SK-N-MC (cell line): ENCODE measurements at places on chromosomes 16 and 17.

DNA sequence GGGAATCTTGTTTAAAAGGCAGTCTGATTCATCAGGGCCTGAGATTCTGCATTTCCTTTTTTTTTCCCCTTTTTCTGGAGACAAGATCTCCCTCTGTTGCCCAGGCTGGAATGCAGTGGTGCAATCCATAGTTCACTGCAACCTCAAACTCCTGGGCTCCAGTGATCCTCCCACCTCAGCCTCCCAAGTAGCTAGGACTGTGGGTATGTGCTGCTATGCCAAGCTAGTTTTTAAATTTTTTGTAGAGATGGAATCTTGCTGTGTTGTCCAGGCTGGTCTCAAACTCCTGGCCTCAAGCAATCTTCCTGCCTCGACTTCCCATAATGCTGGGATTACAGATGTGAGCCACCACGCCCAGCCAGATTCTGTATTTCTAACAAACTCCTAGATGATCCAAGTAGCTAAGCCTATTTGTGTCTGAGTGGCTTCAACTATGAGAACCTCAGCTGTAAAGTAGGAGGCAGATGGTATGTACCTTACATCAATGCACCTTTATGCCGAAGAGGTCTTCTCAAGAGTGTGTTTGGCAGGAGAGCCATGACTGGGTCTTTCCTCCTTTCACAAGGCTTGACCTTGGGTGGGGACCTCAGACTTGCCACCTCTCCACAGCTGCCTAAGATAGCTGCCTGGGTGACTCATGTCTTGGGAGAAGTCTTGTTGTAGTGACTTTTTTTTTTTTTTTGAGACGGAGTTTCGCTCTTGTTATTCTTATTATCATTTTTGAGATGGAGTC lies 10.9 kb downstream of the LDAF1 start:
- DNase-seq, result no peak

DNA sequence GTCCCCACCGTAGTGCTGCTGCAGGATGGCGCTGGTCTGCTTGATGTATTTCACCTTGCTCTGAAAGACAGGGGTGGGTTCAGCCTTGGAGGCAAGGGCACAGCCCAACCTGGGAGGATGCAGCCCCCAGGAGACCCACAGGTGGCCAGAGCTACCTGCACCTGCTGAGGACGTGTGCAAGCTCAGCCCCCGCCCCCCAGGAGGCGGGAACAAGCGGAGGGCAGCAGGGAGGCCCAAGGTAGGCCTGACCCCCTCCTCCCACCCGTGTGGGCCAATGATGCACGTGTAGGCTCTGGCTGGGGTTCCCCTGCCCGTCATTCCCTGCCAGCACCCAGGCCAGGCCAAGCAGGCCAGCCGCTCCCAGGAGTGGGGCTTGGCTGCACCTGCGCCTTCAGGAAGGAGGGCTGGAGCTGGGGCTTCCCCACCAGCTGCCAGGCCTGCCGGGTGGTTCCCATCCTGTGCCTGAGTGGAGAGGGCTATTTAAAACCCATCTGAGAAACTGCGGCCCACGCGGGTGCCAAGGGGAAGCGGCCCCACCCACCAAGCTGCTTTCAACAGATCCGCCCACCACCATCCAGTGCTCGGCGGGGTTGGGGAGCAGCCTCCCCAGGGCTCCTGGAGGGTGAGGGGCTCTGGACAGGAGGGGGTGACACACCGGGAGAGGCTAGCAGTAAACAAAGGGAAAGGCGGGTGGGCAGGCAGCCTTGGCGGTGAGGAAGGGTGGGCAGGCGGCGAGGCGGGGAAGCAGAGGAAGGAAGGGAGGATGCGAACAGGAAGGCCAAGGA lies 3.8 kb downstream of the NTHL1 start:
- no peak for DNase-seq

DNA sequence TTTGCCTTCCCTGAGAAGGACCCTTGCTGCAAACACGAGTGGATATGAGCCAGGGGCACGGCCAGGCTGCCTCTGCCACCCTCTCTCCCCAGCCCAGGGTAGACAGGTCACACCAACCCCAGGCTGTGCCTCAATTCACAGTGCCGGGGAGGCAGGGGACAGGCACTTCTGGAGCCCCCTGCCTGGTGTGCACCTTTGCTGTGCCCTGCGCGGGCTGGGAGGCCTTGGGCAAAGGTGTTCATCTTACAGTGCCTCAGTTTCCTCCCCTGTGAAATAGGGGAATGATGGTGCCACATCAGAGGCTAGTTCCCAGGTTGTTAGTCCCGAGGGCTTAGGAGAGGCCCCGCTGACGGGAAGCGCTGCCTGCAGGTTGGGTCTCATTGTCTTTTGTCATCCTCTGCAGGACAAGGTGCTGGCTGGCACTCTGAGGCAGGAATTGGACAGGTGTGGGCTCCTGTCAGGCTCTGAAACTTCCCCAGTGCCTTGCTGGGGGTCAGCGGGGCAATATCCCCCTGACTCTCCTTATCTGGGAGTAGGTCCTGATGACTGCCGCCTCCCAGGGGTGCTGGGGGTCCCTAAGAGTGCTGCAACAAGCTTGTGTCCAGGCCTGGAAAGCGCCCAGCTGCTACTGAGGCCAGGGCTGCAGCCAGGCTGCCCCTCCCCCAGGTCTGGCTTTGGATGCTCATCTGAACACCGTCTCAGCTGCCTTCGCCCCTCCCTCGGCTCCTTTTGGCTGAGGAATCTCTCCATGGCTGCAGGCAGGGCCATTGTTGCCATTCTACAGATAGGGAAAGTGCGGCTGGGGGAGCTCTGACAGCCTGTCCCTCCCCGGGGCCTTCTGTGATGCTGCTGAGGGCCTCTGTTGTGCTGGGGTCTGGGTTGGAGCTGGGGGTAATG lies 3.1 kb downstream of the PRSS21 start:
- no peak for DNase-seq

GRCh38 chr17:48815311-48815710 lies 1.7 kb downstream of the TTLL6 start:
- DNase-seq, result no peak

DNA sequence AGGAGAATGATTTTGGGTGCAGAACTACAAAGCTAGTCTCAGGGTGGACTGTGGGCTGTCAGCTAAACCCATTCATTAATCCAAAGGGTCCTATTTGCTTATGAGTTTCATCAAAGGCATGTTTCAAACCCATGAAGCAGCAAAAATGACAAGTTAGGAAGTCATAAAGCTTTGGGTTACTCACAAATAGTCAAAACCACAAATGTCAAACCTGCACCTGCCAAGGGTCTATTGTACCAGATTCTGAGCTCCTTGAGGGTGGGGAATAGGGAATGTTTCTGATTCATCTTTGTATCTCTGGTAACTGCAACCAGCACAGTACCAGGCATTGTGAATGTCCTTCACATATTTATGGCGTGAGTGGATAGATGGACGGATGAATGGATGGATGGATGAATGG lies 317.7 kb downstream of the MAF start:
- DNase-seq, result no peak

DNA sequence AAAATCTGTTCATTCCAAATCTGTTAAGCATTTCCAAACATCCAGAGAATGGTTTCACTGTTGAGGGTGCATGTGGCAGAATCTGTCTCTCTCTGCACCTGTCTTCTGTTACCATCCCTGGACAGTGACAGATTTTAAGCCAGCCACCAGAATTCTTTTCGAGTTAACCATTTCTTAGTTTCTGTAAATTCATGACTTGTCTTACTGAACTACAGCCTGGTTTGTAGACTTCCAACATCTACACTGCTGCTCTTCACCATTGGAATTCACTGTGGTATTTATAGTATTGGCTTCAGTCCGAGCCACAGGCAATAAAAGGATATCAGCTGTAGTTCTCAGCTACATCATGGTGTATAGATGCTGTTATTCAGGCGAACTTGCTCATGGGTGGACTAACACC lies 47.6 kb downstream of the GOSR1 start:
- DNase-seq, result no peak

DNA sequence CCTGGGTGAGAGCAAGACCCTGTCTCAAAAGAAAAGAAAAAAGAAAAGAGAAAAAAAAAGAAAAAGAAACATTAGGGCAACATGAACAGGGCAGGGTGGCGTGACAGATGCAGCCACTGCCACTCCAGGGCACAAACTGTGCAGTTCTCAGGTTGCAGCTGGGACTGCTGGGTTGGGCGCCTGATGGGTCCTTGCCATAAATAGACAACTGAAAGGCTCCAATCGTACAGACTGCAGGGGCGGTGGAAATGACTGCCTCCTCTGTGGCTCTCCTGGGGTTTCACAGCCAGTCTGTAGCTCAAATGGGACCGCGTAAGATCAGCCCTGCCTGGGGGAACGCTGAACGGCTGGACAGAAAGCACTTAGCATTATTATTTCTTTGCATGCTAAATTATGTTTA lies 130.7 kb downstream of the CPPED1 start:
- no peak for DNase-seq

DNA sequence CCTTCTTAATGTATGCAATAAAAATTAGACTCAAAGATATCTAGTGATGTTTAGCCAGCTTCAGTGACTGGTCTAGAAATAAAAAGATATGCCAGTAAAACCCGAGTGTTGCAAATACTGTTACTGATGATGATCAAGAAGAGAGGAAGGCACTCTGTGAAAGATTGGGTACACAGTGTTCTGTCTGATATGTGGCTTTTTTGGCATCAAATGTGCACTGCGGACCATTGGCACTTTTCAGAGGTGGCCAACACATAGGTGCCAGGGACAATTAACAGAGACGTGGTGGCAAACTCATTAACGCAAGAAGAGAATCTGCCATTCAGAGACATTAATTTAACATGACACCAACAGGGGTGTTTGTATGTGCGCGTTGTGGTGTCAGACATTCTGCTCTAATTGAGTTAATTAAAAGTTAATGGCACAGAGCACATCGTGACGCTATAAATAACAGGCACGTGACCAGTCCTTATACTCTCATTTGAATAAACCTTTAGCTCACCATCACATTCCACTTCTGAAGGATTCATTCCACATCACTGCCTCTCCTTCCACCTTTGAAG lies 549.3 kb upstream of the HSBP1 start:
- DNase-seq, result no peak

- DNase-seq, result no peak
Measured at GRCh38 chr17:63626551-63627180, 4.4 kb downstream of the MAP3K3 start.

DNA sequence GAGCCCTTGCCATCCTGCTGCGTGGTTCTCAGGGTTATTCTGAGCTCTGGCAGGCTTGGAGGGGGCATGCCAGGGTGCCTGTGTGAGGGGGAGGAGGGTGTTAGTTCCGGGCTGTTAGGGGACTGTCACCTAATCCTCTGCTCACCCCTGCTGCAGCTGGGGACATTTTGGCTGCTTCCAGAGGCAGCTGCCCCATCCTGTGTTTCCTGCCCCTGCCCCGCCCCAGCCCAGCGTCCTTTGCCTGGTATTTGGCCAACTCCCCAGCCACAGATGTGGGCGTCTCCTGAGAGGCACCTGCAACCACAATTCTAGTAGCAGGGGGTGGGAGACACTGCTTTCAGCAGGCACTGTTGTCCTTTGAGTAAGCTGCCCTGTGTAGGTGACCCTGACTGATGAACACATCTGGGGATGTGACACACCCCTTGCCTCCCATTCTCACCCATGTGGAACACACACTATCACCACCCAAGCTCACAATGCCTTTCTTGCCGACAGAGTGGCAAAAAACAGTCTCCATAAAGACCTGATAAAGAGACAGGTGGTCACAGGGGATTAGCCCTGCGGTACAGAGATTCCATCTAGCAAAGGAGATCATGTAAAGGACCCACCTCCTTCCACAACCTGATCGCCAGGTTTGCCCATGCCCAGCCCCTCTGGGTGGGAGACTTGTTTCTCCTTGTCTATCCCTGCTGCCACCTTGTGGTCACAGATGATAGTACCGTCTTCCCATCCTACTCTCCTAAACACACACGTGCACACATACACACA lies at the start of gene CHRNE:
Gene CHRNE, minus strand, starts transcription at position 48 of the 768 bp plus-strand sequence. Its CDS starts 35 bp downstream, at position 13.
- peak; percentile 24 for DNase-seq

GRCh38 chr16:17921357-17921978 lies 415.1 kb downstream of the NPIPA8 start:
- no peak for DNase-seq

- DNase-seq, result no peak
Measured at GRCh38 chr17:19005137-19005773, 691 bp upstream of the FAM83G start.

DNA sequence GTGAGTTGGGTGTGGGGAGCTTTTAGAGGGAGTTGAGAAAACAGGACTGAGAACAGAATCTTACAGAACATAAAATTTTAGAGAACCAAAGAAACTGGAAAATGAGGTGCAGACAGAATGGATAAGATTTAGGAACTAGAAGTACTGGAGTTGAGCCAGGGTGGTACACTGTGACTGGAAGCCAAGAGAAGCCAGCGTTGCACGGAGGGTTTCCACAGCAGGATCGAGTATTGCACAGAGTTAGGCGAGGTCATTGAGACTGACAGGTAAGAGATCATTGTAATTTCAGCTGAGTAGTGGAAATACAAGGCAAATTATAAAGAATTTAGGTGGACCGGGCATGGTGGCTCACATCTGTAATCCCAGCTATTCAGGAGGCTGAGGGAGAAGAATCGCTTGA lies 6.6 kb downstream of the GSDMA start:
- DNase-seq, result no peak

DNA sequence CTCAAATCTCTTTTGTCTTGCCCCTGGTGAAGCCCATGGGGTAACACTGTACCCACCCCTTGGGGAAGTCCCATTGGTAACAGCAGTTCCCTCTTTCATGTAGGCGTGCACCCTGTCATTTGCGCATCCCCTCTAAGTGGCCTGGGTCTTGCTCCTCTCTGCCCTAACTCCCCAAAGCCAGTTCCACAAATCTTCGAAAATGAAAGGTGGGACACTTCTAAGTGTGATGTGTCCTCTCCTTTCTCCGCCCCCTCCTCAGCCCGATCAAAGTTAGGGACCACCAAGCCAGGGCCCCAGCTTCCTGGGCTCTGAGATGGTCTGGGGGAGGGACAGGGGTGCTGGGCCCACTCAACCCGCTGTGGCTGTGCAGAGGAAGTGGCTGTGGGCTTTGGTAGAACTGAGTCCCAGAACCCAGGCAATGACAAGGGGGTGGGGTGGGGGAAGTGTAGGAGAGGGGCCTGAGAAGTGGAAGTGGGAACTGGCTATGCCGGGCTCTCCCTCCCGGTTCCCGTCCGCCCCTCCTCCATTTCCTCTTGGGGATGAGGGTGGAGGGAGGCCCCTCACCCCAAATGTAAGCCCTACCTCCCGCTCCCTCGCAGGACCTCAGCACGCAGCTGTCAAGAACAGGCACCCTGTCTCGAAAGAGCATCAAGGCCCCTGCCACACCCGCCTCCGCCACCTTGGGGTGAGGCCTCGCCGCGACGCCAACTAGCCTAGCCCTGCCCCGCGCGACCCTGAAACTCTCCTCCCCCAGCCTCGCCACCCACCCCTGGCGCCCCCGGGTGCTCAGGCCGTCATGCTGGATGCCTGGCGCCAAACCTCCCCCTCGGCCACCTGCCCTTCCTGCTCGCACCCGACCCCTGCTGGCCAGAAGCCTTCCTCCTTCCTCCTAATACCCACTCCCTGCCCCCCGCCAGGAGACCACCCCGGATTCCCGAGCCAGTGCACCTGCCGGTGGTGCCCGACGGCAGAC lies 8.7 kb downstream of the ABI3 start:
- no peak for DNase-seq

- no peak for DNase-seq
Measured at GRCh38 chr16:55035029-55035428, 104.4 kb downstream of the IRX5 start.
